ENCODE measurements at places on chromosomes 7 and 10. TPM values are rescaled to one million over a fixed set of nuclear protein-coding genes. Genes with fewer than 3 reads are reported as not detected.
A peak's percentile ranks its signal among the peaks of the same experiment; 100 is the strongest.

The TFR2 gene
- total RNA-seq: 6.2 TPM

The CRYGN gene
- not detected for total RNA-seq

The CXCL12 gene
- total RNA-seq: not detected

The RPEL1 gene
- total RNA-seq: not detected

The KLHL7 gene
- total RNA-seq: 22.5 TPM

The ELFN1 gene
- total RNA-seq: not detected

The KIAA1549 gene
- 0.06 TPM for total RNA-seq

The FAM241B gene
- 9.4 TPM for total RNA-seq

GRCh38 chr10:121860810-121861209 is 67.0 kb downstream of the ATE1 start:
- no peak overlapping the region for H3K4me3 ChIP-seq
- no peak overlapping the region for H3K27ac ChIP-seq
- peaks cover 4% of the 10 kb centered on the region for H3K36me3 ChIP-seq
- no peak for DNase-seq
- no peaks in the 10 kb centered on the region for H3K27me3 ChIP-seq

DNA sequence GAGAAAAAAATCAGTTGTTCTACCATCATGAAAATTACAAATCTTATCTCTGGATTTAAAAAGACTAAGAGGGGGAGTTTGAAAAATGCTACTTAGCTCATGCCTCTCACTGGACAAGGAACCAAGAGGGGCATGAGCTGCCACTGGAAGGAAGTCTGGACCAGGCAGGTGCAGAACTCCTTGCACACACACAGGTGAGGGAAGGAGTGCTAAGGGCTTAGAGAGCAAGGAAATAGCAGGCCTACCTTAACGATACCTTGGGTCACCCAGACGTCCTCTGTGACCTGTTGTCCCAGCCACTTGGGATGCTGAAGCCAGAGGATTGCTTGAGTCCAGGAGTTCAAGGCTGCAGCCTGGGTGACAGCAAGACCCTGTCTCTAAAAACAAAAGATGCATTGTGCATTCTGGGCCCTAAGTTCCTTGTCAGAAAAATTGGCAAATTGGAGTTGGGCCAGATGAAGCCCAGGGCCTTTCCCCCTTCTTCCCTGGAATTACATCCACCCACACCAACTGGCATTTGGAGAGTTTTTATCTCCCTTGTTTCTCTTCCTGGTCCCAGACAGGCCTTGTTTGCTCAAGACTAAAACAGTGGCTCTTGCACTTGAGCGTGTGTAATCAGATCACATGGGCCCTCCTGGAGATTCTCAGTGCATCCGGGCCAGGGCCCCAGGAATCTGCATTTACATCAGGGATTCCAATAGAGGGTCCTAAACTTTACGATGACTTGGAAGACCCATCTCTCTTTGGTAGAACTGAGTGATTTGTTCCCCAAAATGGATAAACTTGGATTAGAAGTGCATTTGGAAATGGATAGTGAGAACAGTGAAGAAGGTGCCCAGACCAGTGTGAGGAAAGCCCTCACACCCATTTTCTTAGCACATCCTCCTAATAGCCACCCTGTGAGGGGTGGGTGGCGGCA is 3.0 kb downstream of the DDIT4 start:
- no peaks in the 10 kb centered on the region for H3K27me3 ChIP-seq
- H3K36me3 ChIP-seq: peaks cover 20% of the 10 kb centered on the region
- H3K4me1 ChIP-seq: peaks cover 42% of the 10 kb centered on the region
- H3K27ac ChIP-seq: peak overlapping the region; percentile 99
- no peak overlapping the region for H3K4me3 ChIP-seq

DNA sequence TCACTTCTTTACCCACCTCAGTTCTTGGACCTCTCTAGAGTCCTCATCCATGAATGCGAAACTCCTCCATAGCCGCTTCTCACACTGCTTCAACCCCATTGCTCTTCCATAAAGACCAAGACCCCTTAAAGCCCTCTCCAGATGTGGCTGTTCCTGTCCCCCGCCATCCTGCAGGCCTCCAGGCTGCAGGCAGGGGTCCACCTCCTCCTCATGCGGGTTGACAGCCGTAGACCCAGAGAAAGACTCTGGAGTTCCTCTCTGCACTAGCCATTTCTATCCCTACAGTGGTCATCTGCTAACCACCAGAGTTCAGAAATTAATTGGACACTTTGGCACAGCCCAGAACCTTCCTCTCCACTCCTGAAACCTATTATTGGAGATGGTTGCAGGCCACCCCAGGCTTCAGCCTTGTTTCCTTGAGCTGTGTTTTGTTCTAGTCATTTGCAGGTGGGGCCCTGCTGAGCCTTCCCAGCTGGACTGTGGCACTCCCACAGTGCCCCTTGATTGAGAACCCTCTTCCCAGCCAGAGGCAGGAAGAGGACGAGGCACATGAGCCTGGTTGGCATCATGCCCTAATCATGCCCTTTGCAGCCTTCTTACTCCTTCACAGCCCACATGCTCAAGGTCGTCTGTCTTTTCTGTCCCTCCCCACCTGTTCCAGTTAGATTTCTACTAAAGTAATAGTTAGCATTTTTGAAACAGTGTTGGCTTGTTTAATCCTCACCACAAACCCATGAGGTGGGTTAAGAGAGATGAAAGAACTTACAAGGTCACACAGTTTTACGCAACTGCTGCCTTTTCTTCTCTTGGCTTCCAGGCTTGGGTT is 23.9 kb downstream of the CUL1 start:
- no peaks in the 10 kb centered on the region for H3K27me3 ChIP-seq
- peaks cover 90% of the 10 kb centered on the region for H3K4me1 ChIP-seq
- DNase-seq: peak; percentile 19
- no peak overlapping the region for H3K4me3 ChIP-seq
- H3K27ac ChIP-seq: no peak overlapping the region

DNA sequence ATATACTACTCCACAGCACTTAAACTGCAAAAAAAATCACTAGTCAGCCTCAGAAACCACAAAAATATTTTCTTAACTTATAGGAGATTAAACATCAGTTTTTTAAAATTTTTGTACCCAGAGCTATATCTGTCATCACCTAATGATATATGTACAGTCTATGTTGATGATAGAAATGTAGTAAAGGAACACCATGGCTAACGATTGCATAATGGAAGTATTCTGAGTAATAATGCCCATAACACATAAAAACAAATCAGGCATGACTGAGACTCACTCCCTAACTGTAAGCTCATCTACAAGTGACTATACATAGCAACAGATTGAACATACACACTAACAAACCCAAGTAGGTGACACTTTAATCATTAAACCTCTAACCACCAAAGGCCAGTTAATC is 51.3 kb downstream of the TSPAN12 start:
- no peaks in the 10 kb centered on the region for H3K4me1 ChIP-seq
- DNase-seq: no peak
- no peak overlapping the region for H3K27ac ChIP-seq
- no peaks in the 10 kb centered on the region for H3K27me3 ChIP-seq
- H3K4me3 ChIP-seq: no peak overlapping the region

DNA sequence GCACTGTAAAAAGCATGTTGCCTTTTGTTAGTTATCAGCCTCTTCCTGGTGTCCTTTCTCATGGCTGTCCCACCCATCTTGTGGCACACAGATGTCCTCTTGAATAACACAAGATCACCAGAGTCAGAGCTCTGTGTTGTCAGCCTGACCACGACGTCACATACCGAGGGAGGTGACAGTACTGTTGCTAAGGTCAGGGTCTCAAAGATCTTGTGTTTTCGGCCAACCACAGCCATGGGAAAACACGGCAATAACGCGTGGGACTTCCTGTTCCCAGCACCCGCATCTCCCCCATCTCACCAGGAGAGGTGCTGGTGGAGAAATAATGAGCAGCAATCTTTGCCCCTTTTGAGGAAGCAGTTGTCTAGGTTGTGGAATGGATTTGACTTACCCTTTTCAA is 40.4 kb downstream of the NPVF start:
- no peak overlapping the region for H3K4me3 ChIP-seq
- no peaks in the 10 kb centered on the region for H3K36me3 ChIP-seq
- H3K27ac ChIP-seq: no peak overlapping the region
- no peaks in the 10 kb centered on the region for H3K27me3 ChIP-seq
- no peaks in the 10 kb centered on the region for H3K4me1 ChIP-seq

DNA sequence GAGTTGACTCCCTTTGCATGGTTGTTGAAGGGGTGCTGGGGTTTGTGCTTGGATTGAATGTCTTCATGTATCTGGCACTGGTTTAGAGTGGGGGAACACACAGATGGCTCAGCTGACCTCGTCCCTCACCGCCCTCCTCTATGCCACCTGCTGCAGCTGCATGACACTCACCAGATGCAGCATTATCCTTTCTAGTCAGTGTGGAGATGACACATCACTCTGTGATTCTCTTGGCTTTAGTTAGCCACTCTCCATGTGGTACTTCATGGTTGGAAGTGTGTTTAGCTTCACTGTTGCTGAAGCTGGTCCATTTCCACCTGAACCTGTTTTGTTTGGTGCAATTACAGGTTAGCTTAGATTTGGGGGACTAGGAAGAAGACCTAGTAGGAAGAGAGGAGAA is 56.3 kb upstream of the BMPER start:
- H3K27ac ChIP-seq: no peak overlapping the region
- no peak overlapping the region for H3K4me3 ChIP-seq
- no peak for DNase-seq
- H3K36me3 ChIP-seq: no peaks in the 10 kb centered on the region
- no peaks in the 10 kb centered on the region for H3K4me1 ChIP-seq

DNA sequence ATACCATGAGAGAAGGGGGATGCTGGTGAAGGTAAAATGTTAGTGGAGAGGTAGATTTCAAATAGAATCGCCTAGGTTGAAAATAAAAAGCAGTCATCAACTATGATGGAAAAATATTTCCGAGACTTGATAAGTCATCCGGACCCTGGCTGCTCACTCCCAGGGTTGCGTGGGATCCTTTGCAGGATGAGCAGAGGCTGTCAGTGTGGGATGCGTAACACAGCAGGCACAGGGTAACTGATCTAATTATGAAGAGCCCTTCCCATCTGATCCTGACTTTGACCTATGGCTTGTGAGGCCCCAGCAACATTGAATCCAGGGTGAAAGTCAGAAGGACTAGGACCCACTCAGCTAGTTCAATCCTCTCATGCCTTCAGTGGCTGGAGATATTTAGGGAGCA is 236.9 kb downstream of the DPP6 start:
- H3K36me3 ChIP-seq: no peaks in the 10 kb centered on the region
- no peaks in the 10 kb centered on the region for H3K4me1 ChIP-seq
- H3K4me3 ChIP-seq: no peak overlapping the region
- H3K27ac ChIP-seq: no peak overlapping the region

- no peak overlapping the region for H3K4me3 ChIP-seq
- H3K27me3 ChIP-seq: no peaks in the 10 kb centered on the region
- H3K27ac ChIP-seq: no peak overlapping the region
- H3K4me1 ChIP-seq: no peaks in the 10 kb centered on the region
- no peaks in the 10 kb centered on the region for H3K36me3 ChIP-seq
- DNase-seq: no peak
Observed at GRCh38 chr7:40186586-40186985, 51.8 kb downstream of the SUGCT start.

DNA sequence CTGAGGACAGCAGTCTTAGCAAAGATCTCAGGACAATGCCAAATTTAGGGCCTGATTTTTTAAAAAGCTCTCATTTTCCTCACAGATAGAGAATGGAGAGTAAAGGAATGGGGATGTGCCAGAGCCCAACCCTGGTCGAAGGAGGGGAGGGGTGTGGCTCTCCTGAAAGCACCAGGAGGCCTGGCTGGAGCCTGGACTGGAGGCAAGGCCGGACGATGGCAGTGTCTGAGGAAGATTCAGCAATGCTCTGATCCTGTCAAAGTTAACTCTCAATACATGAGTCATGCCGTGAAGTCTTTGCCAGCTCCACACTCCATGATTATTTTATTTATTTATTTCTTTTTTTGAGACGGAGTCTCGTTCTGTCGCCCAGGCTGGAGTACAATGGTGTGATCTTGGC is 108.3 kb downstream of the UPF2 start:
- no peak overlapping the region for H3K27ac ChIP-seq
- DNase-seq: no peak
- no peak overlapping the region for H3K4me3 ChIP-seq
- H3K36me3 ChIP-seq: peaks cover 28% of the 10 kb centered on the region

DNA sequence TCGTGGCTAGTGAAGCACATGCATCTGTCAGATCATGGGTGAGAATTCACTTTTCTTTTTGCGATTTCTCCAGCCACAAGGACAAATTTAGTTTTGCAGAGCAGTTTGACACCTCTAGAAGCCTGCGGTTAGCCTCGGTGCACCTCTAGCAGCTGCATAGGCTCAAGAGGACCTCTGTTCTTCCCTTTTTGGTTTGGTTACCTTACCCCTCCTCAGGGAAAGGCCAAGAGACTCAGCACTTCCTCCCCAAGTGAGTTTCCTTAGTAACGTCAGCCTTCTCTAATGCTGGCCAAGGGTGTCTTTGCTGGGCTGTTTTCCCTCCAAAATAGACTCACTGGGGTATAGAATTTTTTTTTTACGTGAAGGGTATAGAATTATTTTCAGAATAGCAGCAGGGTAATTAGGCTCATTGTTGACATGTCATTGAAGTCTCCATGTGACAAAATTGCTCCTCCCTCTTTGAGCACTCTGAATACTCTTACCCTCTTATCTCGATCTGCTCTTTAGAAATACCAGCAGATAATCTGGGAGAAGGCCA is 97.8 kb downstream of the AUTS2 start:
- no peaks in the 10 kb centered on the region for H3K36me3 ChIP-seq
- no peak overlapping the region for H3K4me3 ChIP-seq
- no peaks in the 10 kb centered on the region for H3K27me3 ChIP-seq
- DNase-seq: no peak
- no peaks in the 10 kb centered on the region for H3K4me1 ChIP-seq

DNA sequence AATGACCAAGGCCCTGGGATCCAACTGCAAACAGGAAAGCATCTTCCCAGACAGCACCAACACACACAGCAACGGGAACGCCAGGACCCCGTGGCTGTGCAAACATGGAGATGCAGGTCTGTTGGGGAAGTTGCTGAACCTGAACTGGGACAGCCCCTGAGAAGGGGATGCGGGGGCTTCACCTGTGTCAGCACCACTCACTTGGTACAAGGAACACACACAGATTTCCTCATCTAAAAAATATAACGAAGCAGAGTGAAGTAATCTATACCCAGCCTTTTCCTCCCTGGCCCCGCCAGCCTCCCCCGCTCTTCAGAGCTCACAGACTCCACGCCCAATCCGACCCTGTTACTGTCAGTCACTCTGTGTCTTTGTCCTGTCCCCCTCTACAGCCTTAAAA is 93.0 kb downstream of the PTPRN2 start:
- H3K4me1 ChIP-seq: no peaks in the 10 kb centered on the region
- peaks cover 5% of the 10 kb centered on the region for H3K27me3 ChIP-seq
- H3K4me3 ChIP-seq: no peak overlapping the region
- no peak for DNase-seq
- H3K27ac ChIP-seq: no peak overlapping the region
